Thyroid gland (tissue), 4 donors: ENCODE measurements at places on chromosomes 5 and 9. TPM values are rescaled to one million over a fixed set of nuclear protein-coding genes. Genes with fewer than 3 reads are reported as not detected.

GRCh38 chr5:122283592-122283991, 28.4 kb upstream of the SNCAIP start:
- no peak for DNase-seq

DNA sequence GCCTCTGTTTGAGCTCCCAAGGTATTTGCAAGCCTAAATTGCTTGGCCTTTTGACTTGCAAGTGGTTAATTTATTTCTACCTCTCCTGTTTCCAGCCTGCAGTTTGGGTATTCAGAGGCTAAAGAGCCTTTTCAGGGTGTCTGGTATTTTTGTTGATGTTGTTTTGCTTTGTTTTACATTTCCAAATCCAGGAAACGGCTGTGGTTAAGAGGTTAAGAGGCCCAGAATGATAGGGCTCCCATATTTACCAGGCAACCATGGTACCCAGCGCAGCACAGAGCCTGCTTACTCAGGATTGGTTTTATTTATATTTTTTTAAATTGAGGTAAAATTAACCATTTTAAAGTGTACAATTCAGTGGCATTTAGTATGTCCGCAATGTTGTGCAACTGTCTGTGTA, 92.1 kb downstream of the PDZD2 start:
- DNase-seq = no peak

DNA sequence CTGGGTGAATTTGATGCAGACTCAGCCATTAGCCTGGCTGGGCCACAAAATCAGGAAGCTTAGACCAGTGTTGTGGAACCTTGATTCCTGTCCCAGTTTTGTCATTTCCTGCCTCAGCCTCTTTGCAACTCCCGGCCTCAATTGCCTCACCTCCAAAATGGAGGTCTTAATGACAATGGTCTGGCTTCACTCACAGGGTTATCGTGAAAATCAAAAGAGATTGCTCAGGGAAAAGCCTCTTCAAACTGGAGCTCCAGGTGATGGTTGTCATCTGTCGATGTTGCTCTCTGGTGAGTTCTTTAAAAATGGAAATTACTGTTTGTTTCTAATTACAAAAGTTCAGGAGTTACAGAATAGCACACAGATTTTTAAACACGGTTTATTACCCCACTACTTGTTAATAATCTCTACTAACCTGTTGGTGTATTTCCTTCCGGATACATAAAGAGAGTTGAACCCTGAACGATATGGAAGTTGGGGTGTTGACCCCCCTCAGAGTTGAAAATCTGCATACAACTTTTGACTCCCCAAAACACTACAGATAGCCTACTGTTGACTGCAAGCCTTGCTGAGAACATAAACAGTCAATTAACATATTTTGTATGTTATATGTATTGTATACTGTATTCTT, 109.9 kb upstream of the CPEB4 start:
- no peak for DNase-seq

DNA sequence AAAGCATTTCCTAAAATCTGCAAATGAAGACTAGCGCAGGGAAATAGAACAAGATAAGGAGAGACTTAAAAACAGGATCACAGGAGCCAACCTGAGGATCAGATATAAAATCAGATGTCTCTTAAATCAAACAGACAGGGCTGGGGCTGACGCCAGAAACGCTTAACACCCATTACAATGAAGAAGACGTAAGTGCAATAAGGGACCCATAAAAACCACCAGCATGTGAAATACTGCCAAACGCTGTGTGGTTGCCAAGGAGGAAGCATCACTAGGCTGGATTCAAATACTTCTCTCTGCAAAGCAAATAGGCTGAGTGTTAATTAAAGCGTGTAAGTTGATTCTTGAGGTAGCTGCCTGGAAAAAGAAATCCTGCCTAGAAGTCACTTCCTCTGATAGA, 74.4 kb upstream of the ATP10B start:
- DNase-seq = no peak

- DNase-seq = no peak
Measured at GRCh38 chr5:78922879-78923621, 62.1 kb downstream of the ARSB start.

- no peak for DNase-seq
Measured at GRCh38 chr5:14650052-14650451, 14.5 kb upstream of the OTULIN start.

DNA sequence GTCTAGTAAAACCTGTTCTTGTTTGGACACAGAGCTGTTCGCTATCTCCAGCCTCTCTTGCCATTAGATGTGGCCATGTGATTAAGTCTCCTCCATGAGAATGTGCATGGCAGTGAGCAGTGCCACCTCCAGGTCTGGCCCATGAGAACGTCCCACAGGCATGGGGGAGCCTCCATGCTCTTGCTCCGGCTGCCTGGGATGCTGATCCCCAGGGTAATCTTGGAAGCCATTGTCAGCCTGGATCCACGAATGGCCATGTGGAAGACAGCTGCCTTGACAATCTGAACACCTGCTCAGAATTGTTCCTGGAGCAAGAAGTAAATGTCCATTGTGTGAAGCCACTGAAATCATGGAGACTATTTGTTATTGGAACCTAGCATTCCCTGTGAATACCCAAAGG, 83.5 kb downstream of the FSTL4 start:
- DNase-seq = no peak

- no peak for DNase-seq
Measured at GRCh38 chr5:65546141-65546540, 16.8 kb downstream of the CENPK start.

The ST8SIA4 gene
- 7.0 TPM for total RNA-seq

GRCh38 chr5:16412556-16412955, 53.0 kb downstream of the ZNF622 start:
- no peak for DNase-seq

The BTNL3 gene
- total RNA-seq = 0.50 TPM
